NCI-H524 treated with DMSO at 0.1 percent for 48 hours (cell line): ENCODE measurements at places on chromosomes 5 and 9.

- no peak for DNase-seq
Measured at GRCh38 chr9:79581388-79581787, 9.6 kb downstream of the TLE4 start.

GRCh38 chr9:27337833-27338526 is 41.0 kb upstream of the EQTN start:
- DNase-seq, result no peak

- no peak for DNase-seq
Measured at GRCh38 chr9:72950875-72951442, 1.9 kb downstream of the ALDH1A1 start.

- DNase-seq, result no peak
Measured at GRCh38 chr5:1185629-1186350, 15.6 kb upstream of the SLC6A19 start.

GRCh38 chr5:66596636-66597182 is 516 bp downstream of the MAST4 start:
- no peak for DNase-seq
